Thymus (tissue), 14 donors: ENCODE measurements at places on chromosomes 2 and 18. TPM values are rescaled to one million over a fixed set of nuclear protein-coding genes. Genes with fewer than 3 reads are reported as not detected.

The CLHC1 gene
- total RNA-seq = 9.4 TPM

The DLX2 gene
- total RNA-seq = 0.09 TPM

The NEURL3 gene
- total RNA-seq = 9.0 TPM

DNA sequence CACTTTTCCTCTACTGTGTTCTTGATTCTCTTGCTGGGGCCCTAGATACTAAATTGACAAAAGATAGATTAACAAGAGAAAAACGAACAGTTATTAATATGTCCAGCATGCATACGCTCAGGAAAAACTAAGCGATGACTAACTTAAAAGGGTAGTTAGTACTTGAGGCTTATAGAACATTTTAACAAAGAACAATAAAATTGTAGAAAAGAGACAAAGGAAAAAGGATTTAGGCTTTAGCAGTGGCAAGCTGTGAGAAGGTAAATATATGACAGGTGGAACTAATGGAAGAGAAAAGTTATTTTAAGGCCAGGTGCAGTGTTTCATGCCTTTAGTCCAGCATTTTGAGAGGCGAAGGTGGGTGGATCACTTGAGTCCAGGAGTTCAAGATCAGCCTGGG, 75.6 kb downstream of the MRO start:
- no peak overlapping the region for H3K27ac ChIP-seq
- H3K27me3 ChIP-seq = no peaks in the 10 kb centered on the region
- no peak for DNase-seq
- no peak overlapping the region for H3K4me3 ChIP-seq
- H3K4me1 ChIP-seq = no peaks in the 10 kb centered on the region

DNA sequence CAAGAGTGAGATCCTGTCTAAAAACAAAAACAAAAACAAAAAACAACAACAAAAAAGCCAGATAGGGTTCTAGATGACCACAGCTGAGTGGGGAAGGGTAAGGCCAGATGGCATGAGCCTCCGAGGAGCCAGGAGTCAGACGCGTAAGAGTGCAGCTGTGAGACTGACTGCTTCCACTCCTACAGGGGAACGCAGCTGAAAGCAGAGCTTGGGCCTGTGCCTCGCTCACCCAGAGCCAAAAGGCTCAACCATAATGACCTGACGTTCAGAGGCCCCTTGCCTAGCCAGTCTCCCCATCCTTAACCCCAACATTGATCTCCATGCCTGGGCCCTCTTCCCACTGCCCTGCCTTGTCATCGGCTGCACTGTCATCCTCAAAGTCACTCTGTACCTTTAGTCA, 26.5 kb upstream of the NCL start:
- H3K27me3 ChIP-seq = no peaks in the 10 kb centered on the region
- no peaks in the 10 kb centered on the region for H3K36me3 ChIP-seq
- peaks cover 15% of the 10 kb centered on the region for H3K4me1 ChIP-seq
- DNase-seq = no peak
- no peak overlapping the region for H3K27ac ChIP-seq

- peaks cover 4% of the 10 kb centered on the region for H3K27me3 ChIP-seq
- no peaks in the 10 kb centered on the region for H3K36me3 ChIP-seq
- no peak for DNase-seq
- H3K4me3 ChIP-seq = no peak overlapping the region
Measured at GRCh38 chr2:126793885-126794613, 104.6 kb upstream of the TEX51 start.

- no peaks in the 10 kb centered on the region for H3K27me3 ChIP-seq
- H3K4me3 ChIP-seq = peak overlapping the region; percentile 13
- H3K36me3 ChIP-seq = no peaks in the 10 kb centered on the region
- H3K4me1 ChIP-seq = no peaks in the 10 kb centered on the region
- DNase-seq = no peak
Measured at GRCh38 chr2:236928380-236929037, 157.2 kb upstream of the COPS8 start.

- no peak for DNase-seq
- H3K4me3 ChIP-seq = no peak overlapping the region
- no peaks in the 10 kb centered on the region for H3K27me3 ChIP-seq
- H3K27ac ChIP-seq = no peak overlapping the region
- no peaks in the 10 kb centered on the region for H3K36me3 ChIP-seq
Measured at GRCh38 chr2:56508662-56509061, 324.9 kb downstream of the CCDC85A start.

GRCh38 chr2:129301431-129301913, 678.0 kb upstream of the RAB6C start:
- H3K4me1 ChIP-seq = no peaks in the 10 kb centered on the region
- H3K36me3 ChIP-seq = no peaks in the 10 kb centered on the region
- no peaks in the 10 kb centered on the region for H3K27me3 ChIP-seq
- no peak for DNase-seq
- no peak overlapping the region for H3K27ac ChIP-seq
- H3K4me3 ChIP-seq = no peak overlapping the region
